ENCODE measurements at places on chromosomes 2 and 18.

- no peak for DNase-seq
Measured at GRCh38 chr18:1805521-1805920, 765.8 kb downstream of the METTL4 start.

- DNase-seq, result no peak
Measured at GRCh38 chr2:121375621-121376159, 90.7 kb upstream of the TFCP2L1 start.

DNA sequence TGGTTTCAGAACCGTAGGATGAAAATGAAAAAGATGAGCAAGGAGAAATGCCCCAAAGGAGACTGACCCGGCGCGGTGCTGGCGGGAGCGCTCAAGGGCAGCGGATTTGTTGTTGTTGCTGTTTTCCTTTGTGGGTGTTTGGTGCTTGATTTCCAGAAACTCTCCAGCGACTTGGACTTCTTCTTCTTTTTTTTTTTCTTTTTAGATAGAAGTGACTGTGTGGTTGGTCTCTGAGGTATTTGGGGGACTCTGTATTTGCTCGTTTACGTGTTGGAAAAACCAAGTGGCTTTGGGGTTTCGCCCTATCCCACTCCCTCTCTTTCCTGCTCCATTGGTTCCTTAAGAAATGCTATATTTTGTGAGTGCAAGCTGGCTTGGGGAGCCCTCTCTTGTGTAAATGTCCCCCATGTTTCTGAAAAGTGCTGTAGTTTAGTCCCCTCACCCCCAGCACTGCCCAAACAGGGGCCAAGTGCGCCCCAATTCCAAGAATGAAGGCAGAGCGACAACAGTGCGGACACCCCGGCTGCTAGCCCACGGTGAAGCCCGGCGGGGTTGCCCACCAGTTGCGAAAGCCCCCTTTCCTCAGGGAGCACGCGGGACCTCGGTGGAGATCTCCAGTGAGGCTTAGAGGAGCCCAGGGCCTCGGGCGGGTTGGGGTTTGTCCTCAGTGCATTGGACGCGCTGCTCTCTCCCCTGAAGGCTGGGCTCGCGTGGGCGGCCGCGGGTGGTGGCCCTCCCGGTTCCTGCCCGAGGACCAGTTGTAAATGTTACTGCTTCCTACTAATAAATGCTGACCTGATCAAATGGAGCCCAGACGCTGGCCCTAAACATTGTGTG lies 1.8 kb downstream of the HOXD9 start:
- DNase-seq, result no peak

DNA sequence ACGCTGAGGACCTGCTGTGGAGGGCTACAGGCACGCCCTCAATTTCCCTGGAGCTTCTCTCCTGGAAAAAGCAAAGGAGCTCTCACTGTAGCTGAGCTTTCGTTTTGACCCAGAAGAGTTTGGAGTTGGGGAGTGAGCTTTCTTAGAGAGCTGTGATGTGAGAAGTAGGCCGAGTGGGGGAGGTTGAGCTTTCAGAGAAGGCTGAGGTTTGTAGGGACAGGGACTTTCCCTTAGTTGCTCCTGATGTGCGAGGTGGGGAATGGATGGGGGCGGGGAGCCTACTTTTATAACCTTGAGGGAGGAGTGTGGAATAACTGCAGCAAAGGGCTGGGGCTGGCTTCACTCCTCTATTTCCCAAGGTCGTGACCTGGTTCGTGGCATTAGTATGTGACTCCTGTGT lies 47.1 kb downstream of the ZNF532 start:
- DNase-seq, result no peak

GRCh38 chr2:238894950-238895298 lies 47.0 kb downstream of the TWIST2 start:
- DNase-seq, result no peak

- DNase-seq, result no peak
Measured at GRCh38 chr2:47487498-47487875, 84.5 kb downstream of the MSH2 start.

DNA sequence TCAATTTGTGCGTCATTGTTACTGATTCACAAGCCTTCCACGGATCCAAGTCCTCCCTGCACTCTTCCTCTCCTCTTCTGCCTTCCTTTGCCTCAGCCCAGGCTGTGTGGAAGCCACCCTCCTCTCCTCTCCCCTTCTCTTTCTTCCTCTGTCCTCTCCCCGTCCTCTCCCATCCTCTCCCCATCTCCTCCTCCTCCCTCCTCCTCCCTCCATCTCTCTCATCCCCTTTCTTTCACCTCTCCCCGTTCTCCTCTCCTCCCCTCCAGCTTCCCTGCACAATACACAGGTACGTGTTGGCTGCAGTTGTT lies 183.5 kb downstream of the SEPTIN10 start:
- no peak for DNase-seq

DNA sequence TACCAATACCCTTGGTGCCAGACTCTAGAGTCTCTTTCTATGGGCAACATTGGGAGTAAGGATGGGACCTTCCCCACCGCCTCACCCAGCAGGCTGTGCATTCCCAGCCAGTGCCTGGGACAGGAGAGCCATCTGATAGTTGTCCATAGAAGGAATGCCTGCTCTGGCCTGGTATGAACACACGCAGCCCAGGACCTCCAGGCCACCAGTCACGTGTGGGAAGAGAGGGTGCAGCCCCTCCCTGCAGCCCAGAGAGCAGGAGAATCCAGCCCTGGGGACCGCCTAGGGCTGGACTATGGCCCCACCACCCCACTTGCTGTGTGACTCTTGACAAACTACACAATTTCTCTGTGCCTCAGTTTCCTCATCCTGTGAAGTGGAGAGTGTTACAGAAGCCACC lies 52.5 kb upstream of the ID2 start:
- DNase-seq, result no peak

- DNase-seq, result no peak
Measured at GRCh38 chr2:75675908-75676307, 29.3 kb downstream of the MRPL19 start.

DNA sequence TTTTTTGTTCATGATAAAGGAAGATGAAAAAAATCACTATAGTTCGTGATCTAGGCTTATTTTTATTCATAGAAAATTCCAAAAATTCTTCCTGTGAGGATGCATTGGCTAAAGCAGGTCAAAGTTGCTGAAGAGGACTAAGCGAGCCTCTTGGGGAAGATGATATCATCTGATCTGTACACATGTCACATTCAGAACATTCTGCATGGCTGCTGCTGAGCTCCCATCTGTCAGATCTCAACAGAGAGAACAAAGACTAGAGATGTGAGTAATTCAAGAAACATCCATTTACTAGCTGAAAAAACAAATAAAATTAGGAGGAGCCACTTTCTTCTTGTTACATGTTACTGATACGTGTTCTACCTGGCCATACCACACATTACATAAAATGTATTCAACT lies 518.6 kb upstream of the FSIP2 start:
- DNase-seq, result no peak

GRCh38 chr2:64730551-64731262 lies 77.0 kb upstream of the SERTAD2 start:
- peak; percentile 60 for DNase-seq

DNA sequence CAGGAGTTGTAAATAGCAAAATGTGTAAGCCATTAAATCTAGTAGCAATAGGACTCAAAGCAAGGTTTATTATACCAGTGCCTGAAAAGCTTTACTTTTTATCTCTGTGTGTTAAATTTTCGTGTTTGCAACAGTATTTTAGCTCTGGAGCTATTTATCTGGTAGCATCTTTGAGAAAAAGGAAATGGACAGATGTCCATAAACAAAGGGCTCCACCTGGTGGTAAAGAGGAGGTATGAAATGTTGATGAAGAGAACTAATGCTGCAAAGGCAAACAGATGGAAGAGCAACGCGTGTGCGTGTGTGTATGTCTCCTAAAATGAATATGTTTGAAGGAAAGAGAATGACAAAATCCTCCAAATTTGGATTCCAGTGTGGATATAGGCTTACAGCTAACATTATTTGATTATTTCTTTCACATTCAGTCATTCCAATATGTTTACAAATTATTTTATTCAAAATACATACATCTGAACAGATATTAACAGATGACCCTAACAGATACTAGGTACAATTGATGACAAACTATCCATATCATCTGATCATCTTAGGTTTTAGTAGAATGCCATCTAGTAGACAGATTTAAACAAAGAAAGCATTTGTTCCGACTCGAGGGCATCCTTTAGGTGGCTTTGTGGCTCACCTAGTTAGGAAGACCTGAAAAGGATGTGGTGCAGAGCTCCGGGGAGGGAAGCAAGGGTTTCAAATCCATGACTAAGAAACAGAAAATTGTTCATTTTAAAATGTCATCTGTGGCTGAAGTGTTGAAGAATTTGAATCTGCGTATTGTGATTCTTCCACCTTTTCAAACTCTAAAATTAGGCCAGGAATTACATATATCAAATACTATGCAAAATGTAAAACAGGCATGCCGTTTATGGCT lies 383.3 kb downstream of the MTX2 start:
- DNase-seq, result peak; percentile 53

DNA sequence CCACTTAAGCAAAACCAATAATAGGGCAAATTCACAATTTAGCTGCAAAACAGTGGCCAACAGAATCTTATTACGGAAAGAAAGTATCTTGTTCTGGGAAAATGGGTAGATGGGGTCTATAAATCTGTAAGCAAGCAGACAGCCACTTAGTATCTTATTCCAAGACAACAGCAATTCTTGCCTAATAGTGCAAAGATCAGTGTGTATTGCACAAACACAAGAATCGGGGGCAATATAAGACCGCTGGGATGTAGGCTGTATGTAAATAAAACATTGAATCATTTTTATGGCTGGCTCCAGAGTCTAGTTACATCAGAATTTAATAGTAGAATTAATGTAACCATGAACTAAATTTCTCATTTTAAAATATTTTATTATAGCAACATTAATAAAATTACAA lies 85.6 kb downstream of the FBXO15 start:
- no peak for DNase-seq

DNA sequence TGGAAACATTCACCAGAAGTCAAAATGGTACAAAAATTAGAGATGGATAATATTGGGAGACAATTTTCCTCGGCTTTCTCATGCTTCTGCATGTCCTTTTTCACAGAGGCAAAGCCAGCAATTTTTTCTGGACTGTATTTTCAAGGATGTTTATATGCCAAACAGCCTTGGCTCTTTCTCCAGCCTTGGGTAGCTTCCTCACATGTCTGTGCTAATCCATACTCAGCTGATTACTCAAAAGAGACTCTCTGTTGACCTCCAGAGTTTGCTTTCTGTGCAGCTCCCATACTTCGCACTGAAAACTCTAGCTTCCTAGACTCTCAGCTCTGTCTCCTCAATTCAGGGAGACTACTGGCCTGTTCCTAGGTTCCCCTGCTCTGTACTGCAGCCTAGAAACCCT lies 10.6 kb downstream of the C18orf63 start:
- DNase-seq, result no peak

- DNase-seq, result no peak
Measured at GRCh38 chr2:226330206-226330605, 469.4 kb downstream of the IRS1 start.

GRCh38 chr2:47704287-47704686 lies 78.7 kb upstream of the MSH6 start:
- DNase-seq, result no peak

DNA sequence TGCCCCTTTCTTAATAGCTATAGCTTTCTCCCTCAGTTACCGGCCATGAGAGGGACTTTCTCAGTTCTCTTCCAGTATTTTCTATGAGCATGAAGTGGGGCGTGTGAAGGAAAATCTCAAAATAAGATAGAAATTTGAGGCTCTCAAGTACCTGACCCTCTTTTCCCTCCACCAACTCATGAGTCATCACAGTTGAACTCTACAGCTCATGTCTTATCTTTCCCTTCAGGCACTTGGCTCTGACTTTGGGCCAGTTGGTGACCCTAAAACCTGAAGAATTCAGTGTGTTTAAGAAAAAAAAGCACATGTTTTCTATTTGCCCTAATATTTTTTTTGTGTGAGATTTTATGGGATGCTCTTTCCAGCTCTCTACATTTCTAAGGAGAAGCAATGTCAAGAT lies 896.7 kb upstream of the ZEB2 start:
- no peak for DNase-seq

DNA sequence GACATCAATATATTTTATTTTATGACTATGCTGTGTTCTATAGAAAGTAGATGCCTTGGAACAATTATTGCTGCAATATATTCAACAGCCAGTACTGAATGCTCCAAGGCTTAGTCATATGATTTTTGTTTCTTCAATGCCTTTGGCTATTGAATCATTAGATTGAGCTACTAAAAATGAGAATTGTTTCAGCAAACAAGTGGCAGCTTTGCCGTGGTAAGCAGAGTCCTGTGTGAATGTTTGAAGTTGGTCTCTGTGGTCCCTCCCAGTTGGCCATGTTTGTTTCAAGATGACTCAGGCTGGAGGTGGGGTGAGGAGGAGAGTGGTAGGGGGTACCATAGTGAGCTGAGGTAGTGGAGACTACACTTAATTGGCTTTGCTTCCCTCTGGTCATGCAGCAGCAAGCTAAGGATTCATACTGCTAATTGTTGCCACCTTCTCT lies 198.6 kb upstream of the EPAS1 start:
- DNase-seq, result no peak

GRCh38 chr18:22113144-22113844 lies 56.1 kb upstream of the GATA6 start:
- DNase-seq, result no peak

DNA sequence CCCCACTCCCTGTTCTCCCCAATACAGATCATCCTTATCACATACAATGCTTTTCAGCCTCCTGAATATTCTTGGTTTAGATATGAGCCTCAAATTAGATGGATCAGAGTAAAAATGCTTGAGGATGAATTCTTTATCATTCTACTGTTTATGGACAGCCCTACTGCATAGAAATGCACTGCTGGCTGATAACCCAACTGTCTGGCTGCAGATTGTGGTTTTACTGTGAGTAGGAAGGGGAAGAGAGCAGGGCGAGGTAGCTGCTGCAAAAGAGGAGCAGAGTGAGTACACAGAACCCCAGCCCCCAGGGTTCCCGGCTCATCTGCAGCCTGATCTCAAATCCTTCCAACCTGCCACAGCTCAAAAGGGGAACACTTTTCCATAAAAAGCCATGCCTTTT lies 29.4 kb upstream of the NCOA1 start:
- DNase-seq, result no peak

All from CD4-positive, alpha-beta T cell treated with Interleukin-12 subunit alpha and Interleukin-12 subunit beta, for 1 hour (primary cell).